ENCODE measurements at places on chromosomes 3 and 15.

DNA sequence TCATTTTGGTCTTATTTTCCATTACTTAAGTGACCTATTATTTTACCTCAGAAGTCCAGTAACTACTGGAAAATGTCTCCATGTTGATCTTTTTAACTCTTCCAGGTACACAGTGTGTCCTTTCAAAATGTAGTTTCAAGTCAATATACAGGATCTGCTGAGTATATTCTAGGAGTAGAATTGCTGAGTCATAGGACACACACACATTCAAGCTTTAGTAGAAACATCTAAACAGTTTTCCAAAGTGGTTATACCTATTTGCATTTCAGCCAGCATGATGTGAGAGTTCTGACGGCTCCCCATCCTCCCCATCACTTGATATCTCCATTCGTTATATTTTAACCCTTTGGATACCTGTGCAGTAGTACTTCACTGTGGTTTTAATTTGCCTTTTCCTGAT lies 271.9 kb downstream of the MCTP2 start:
- DNase-seq, result no peak

- no peak for DNase-seq
Measured at GRCh38 chr3:48129921-48130320, 58.3 kb downstream of the CDC25A start.

DNA sequence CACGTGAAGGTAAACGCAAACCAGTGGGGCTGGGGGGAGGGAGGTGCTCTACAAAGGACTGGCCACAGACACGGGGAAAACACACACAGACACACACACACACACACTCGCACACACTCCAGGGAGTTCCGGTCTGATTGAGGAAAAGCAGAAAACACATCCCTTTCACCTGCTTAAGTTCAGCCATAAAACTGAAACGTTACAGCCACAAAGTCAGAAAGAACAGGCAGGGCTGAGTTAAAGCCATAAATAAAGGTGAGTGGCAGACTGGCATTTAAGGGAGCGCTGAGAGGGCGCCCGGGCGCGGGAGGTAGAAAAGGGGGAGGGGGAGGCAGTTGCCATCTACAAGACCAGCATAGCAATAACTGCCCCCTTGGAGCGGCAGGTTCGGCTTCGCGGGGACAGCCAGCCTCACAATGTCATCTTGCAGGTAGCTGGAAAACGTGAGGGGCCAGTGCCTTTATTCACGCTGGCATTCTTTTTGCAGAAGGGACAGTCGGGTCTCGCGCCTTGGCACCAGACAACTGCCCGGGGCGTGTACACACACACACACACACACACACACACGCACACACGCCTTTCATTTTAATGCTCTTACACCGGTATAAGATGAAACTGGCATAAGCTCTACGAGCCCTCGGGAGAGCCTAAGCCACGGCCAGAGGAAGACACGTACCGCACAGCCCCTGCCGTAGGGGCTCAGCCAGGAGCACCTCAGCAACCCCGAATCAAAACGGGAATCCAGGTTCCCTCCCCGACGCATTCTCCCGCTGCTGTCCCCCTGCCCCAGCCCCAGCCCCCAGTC lies 866 bp downstream of the TNIK start:
- peak; percentile 81 for DNase-seq

- DNase-seq, result no peak
Measured at GRCh38 chr15:29440541-29440940, 170.9 kb upstream of the NSMCE3 start.

- no peak for DNase-seq
Measured at GRCh38 chr3:58150810-58151199, 60.0 kb downstream of the DNASE1L3 start.

DNA sequence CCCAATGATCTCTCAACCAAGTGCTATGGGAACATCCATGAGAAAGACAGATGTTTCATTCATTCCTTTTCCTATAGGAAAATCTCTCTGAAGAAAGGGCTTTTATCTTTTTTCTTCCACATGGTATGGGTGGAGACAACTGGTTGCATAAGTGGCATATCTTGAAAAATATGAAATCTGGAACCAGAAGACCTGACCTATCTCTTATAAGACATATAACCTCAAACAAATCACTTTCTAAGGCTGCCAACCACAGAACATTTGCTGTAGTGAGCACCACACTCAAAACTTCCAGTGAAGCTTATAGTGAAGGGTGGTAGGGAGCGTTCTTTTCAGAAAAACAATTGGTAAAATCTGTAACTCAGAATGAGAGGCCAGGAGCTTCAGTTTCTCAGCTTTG lies 58.5 kb downstream of the SHQ1 start:
- no peak for DNase-seq

GRCh38 chr15:48300038-48300437 lies 31.2 kb upstream of the DUT start:
- no peak for DNase-seq

DNA sequence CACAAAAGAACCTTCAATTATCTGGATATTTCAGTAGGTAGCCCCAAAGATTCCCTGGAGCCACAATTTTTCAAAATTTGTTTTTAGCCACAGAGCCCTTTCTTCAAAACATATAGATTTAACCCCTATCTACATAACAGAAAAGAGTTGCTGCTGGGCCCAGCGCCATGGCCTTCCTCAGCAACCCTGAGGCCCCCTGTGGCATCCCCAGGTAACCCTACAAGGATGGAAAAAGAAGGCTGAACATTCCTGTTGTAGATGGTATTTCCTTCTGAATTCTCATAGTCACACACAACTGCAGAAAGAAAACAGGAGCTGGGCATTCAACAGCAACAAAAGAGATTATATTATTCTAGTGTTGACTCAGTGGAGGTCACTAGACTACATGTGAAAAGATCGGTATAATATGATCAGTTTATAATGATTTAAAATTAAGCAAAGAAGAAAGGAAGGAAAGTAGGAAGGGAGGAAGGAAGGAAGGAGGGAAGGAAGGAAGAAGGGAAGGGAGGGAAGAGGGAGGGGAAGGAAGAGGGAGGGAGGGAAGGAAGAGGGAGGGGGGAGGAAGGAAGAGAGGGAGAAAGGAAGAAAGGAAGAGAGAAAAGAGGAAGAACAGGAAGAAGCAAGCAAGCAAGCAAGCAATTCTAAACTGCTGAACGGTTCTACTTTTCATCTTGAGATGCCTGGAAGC lies 342.5 kb upstream of the NR2F2 start:
- no peak for DNase-seq
